ENCODE measurements at places on chromosomes 5 and 9.

GRCh38 chr9:133340916-133341315 lies 4.9 kb upstream of the SURF6 start:
- no peak for DNase-seq

- DNase-seq: no peak
These were observed 3.0 kb upstream of the TJP2 start for GRCh38 chr9:69171049-69171448.

DNA sequence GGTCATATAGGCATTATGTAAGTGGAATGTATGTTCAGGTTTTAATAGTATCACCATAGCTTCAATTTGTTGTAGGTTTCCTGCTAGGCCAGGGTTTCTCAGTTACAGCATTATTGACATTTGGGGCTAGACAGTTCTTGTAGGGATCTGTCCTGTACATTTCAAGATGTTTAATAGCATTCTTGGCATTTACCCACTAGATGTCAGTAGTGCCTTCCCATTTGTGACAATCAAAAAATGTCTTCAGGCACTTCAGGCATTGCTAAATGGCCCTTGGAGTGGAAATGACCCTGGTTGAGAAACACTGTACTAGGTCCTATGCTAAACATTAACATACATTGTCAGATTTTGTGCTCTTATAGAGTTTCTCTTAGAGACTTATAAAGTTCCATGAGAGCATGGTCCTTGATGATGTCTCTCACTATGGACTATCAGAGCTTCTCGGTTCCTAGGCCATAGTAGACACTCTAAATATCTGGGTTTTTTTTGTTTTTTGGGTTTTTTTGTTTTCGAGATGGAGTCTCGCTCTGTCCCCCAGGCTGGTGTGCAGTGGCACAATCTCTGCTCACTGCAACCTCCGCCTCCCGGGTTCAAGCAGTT lies 1.4 kb downstream of the KIF20A start:
- no peak for DNase-seq

DNA sequence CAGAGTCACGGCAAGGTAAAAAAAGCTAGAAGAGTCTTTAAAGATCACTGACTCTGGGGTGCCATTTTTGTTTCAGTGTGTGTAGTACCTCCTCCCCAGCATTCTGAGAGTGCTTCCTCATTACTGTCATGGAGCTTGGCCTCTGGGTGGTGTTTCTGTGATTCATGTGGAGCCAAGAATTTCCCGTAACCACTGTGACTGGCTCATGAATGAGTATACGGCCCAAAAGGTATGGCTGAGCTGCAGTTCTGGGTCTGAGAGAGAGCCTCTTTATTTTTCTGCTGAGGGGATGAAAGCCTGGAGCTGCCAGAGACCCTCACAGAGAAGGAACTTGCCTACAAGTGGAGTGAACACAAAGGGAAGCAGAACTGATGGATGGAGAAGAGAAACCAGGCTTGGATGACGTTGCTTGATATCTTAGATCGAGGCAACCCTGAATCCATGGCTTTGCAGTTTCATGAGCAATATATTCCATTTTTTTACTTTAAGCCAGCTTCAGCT lies 85.6 kb downstream of the PTTG1 start:
- DNase-seq: no peak

DNA sequence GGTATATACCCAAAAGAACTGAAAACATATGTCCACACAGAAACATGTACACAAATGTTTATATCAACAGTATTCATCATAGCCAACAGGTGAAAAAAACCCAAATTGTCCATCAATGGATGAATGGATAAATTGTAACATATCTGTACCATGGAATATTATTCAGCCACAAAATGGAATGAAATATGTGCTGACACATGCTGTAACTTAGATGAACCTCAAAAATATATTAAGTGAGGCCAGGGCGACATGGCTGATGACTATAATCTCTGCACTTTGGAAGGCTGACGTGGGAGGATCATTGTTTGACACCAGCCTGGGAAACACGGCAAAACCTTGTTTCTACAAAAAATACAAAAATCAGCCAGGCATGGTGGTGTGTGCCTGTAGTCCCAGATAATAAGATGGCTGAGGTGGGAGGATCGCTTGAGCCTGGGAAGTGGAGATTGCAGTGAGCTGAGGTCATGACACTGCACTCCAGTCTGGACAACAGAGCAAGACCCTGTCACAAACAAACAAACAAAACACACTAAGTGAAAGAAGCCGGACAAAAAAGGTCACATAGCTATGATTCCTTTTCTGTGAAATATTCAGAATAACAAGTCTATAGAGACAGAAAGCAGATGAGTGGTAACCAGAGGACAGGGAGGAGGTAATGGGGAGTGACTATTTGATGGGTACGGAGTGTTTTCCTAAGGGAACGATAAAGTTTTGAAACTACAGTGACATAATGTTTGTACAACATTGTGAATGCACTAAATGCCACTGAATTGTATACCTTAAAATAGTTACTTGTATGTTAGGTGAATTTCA lies 11.4 kb downstream of the KYAT1 start:
- no peak for DNase-seq

GRCh38 chr5:59596586-59597350 lies 296.8 kb downstream of the PDE4D start:
- no peak for DNase-seq

DNA sequence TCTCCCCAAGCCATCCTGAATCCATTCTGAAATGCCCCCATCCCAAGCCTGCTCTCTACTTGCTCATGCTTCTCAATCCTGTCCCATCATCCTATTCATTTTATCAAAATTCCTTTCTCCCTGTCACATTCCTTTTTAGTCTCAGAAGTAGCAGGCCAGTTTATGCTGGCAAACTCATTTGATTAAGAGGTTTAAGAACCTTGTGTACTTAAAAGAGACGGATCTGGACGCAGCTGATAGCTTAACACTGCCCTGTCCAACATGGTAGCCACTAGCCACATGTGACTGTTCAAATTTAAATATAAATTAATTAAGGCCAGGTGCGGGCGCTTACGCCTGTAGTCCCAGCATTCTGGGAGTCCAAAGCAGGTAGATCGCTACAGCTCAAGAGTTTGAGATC lies 5.6 kb upstream of the KCNV2 start:
- DNase-seq: no peak

DNA sequence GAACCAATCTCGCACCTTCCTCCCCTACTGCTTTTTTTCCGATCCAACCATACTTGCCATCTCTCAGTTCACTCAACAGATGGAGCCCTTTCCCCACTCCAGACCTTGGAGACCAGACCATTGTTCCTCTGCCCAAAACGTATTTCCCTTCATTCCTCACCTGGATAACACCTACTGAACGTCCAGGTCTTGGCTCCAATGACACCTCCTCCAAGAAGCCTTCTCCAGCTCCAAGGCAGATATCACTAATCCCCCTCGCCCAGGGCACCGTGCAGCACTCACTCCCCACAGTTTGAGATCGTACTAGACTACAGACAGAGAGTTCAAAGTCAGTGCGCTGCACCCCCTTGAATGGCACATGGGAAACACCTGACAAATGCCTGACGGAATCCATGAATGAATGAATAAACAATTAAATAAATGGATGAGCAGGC lies 47.1 kb upstream of the AKNA start:
- DNase-seq: peak; percentile 25

GRCh38 chr9:94577571-94577970 lies 16.1 kb downstream of the FBP2 start:
- DNase-seq: no peak

GRCh38 chr5:459562-460272 lies 16.7 kb downstream of the EXOC3 start:
- no peak for DNase-seq

GRCh38 chr5:10652151-10652550 lies 88.3 kb downstream of the ANKRD33B start:
- no peak for DNase-seq

GRCh38 chr5:50666261-50667022 lies at the start of gene PARP8:
TSS of gene PARP8 (plus strand) at chr5:50666637. CDS start at chr5:50667096, 459 bp downstream.
- peak; percentile 76 for DNase-seq

DNA sequence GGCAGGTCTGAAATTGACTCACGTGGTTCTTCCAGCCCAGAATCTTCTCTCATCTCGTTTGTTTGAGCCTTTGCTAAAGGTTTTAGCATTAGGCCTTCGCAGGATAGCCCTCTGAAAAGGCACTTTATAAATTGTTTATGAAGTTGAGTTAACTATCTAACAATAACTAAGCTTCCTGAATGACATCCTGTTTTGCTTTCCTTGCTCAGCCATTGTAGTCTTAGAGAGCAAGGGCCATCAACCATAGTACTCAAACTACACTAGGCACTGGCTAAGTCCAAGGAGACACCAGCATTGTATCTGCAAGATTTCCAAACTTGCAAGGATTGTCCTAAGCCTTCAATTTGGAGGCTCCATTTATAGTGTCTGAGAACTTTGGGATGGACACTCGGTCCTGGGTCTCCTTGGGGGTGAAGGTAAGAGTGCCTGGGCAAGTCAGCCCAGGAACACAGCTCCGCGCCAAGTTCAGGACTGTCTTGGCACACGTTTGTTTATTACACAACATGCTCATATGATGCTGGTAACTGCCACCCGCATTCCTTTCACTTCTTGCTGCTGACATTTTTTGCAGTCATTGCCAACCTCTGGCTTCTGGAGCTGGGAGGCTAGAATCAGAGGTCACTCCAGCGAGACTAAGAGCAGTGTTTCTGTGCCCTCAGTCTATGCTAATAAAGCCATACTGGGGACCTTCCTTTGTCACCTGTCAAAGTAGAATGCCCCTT lies 151.1 kb downstream of the ESM1 start:
- no peak for DNase-seq

- DNase-seq: no peak
These were observed 57.1 kb downstream of the PSD2 start for GRCh38 chr5:139852696-139853095.

DNA sequence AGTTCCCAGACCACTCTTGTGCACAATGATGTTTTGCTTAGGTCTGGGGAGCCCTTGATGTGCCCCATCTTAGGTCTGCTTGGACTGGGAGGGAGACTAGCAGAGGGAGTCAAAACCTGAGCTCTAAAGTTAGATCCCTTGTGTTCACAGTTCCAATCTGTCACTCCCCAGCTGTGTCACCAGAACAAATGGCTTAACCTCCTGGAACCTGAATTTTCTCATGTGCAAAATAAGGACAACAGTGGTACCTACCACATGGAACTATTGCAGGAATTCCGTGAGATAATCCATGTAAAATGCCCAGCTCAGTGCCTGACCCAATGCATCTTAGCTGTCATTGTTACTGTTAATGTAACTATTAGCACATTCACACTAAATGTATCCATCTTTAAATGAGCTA lies 45.5 kb downstream of the GALNT10 start:
- DNase-seq: no peak

DNA sequence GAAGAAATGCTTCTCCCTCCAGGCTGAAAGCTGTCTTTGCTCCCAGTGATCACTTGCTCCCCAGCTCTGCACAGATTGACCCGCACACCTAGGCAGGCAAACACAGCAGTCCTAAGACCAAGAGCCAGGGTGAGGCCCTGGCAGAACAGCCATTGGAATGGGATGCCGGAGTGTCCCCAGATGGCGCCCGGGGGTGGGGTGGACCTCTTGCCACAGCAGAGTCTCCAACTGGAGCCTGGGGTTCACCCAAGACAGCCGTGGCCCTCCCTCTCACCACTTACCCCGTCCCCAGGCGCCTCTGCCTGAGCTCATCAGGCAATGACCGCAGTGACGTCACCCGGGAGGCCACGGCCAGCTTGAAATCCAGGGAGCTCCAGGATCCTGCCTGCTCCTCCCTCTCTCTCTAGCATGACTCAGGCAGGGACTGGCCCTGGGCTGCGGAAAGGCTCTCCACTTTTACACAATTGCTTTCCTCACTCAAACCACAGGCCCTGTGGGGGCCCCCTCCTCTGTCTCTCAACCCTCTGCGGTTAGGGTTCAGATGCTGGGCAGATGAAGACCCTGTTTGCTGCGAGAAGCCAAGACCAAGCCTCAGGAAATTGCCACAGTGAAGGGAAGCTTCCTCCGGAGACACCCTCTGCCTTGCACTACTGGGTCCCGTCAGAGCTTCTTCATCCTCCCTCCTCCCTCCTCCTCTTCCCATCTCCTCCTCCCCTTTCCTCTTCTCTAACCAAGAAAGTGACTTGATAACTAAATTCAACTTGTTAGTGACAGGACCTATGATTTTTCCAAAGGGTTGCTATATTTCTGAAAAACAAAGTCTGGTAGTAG lies 24.3 kb upstream of the PTGES start:
- no peak for DNase-seq

DNA sequence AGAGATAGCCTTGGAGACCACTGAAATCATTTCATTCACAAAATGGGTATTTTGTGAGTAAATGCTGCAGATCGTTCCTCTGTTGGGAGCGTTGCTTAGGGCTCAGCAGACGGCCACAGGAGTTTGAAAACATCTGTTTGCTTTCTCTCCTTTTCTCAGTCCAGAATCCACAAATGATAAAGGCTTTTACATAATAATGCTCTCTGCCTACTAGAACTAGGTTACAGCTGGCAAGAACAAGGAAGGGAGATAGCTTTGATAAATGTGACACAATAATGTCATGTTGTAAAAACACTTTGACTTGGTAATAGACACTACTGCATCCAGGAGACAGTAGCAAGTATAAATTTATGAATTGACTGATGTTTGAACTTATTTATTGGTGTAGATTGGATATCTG lies 1072.4 kb upstream of the CDH6 start:
- no peak for DNase-seq

GRCh38 chr5:179374506-179375235 lies 29.4 kb upstream of the ADAMTS2 start:
- no peak for DNase-seq

GRCh38 chr9:19186232-19186631 lies 44.3 kb upstream of the DENND4C start:
- no peak for DNase-seq

- no peak for DNase-seq
These were observed 8.9 kb upstream of the IL17B start for GRCh38 chr5:149387982-149388381.

DNA sequence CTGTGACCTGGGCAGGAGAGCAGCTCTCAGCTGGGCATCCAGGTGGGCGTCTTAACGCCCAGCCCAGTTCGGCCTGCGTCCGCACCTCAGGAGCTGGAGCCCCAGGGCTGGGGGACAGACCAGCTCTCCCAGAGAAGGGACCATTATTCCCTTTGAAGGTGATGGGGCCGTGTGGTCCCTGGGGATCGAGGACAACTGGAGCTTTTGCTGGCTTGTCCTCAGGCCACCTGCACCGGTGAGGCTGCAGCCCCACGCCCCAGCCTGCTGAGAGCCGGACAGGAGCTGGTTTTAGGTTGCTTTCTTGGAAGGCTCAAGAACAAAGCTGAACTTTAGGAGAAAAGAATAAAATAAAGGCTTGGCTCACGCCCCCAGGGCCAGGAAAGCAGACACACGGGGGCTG lies 40.9 kb downstream of the NACC2 start:
- DNase-seq: no peak

- DNase-seq: peak; percentile 68
These were observed 47.3 kb upstream of the PHYKPL start for GRCh38 chr5:178279723-178280438.
